ENCODE measurements at places on chromosomes 4 and X. TPM values are rescaled to one million over a fixed set of nuclear protein-coding genes. Genes with fewer than 3 reads are reported as not detected.

GRCh38 chr4:142350871-142351270 is 495.2 kb downstream of the INPP4B start:
- no peak overlapping the region for H3K4me3 ChIP-seq
- H3K27me3 ChIP-seq, result no peaks in the 10 kb centered on the region
- no peak for DNase-seq

DNA sequence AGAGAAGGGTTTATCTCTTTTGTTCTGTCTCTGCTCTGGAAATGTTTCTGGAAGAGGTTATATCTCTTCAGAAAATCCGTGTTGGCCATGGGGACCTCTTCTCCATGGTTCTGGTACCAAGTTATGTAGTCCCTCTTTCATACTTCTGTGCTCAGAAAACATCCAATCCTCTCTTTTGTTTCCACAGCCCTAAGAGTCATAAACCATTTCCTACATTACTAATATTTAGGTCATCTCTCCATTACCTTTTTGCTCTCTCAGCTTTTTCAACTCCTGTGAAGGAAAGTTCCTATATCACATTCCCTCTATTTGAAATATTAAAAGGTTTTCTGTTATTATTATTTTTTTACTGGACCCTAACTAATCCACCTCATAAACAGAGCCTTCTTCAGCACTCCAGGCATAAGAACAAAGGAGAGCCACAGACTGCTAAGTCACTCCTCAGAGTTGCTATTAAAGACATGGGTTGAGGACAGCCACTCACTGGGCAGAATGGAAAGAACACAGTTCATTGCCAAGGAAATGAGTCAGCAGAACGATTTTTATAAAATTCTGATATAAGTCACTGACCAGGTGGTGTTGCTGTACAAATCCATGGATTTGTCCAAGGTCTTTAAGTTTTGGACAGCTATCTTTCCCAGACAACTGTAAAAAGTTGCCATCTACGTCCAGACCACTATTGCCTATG is 122.4 kb upstream of the NPY2R start:
- no peaks in the 10 kb centered on the region for H3K4me1 ChIP-seq
- no peak for DNase-seq
- H3K27ac ChIP-seq, result no peak overlapping the region
- H3K27me3 ChIP-seq, result no peaks in the 10 kb centered on the region
- H3K36me3 ChIP-seq, result no peaks in the 10 kb centered on the region

- H3K27ac ChIP-seq, result no peak overlapping the region
- H3K27me3 ChIP-seq, result no peaks in the 10 kb centered on the region
Measured at GRCh38 chr4:97577004-97577403, 566.3 kb downstream of the STPG2 start.

GRCh38 chrX:18160369-18160768 is 60.3 kb downstream of the BEND2 start:
- H3K27me3 ChIP-seq, result no peaks in the 10 kb centered on the region
- H3K4me3 ChIP-seq, result no peak overlapping the region
- H3K4me1 ChIP-seq, result no peaks in the 10 kb centered on the region
- no peak overlapping the region for H3K27ac ChIP-seq
- H3K36me3 ChIP-seq, result no peaks in the 10 kb centered on the region

- DNase-seq, result no peak
- no peak overlapping the region for H3K27ac ChIP-seq
- no peak overlapping the region for H3K4me3 ChIP-seq
Measured at GRCh38 chrX:103428525-103428924, 52.2 kb downstream of the BEX3 start.

DNA sequence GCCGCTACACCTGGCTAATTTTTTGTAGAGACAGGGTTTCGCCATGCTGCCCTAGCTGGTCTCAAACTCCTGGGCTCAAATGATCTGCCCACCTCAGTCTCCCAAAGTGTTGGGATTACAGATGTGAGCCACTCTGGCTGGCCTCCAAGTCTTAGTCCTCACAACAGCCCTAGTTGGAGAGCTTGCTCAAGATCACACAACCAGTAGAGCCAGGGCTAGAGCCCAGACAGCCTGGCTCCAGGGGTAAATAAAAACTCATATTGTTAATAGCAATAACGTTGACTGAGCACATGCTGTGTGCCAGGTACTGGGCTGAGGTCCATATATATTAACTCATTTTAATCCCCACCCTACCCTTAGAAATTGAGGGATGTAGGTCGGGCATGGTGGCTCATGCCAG is 7.3 kb upstream of the JAKMIP1 start:
- no peak overlapping the region for H3K27ac ChIP-seq
- DNase-seq, result no peak
- H3K27me3 ChIP-seq, result peaks cover 4% of the 10 kb centered on the region
- H3K4me1 ChIP-seq, result no peaks in the 10 kb centered on the region

DNA sequence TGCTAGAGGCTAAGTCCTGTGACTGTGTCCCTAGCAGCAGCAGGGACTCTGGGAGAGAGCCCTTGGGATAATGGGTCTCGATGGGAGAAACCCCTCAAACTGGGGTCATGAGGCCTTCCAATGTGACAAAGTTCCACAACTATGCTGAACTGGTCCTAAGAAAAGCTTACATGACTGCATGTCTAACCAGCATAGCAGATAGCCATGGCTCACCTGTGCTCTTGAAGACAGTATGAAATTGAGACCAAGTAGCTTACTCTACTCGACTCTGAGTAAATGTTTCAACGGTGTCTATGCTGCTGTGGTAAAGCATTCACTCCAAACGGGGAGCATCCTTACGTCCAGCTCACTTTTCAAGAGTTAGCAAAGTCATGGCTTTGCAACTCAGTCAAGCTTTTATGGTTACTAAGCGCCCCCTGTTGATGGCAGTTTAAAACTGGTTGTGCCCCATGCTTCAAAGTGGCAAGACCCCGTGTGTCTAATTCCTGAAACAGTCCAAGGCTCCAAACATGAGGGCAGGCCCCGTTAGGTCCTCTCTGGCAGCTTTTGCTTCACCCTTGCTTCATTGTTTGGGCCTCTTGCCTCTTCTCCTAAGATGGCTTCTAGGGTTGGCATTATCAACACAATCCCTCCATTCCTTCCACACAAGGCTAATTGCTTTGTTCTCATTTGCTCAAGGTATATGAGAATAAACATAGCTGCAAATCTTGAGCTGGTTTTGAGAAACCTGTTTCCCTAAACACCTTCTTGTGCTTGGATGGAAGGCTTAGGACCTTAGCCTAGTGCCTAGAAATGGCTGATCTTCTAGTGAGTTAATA is 46.6 kb downstream of the CCNG2 start:
- no peak overlapping the region for H3K4me3 ChIP-seq
- peak; percentile 48 for DNase-seq
- no peak overlapping the region for H3K27ac ChIP-seq
- no peaks in the 10 kb centered on the region for H3K4me1 ChIP-seq

DNA sequence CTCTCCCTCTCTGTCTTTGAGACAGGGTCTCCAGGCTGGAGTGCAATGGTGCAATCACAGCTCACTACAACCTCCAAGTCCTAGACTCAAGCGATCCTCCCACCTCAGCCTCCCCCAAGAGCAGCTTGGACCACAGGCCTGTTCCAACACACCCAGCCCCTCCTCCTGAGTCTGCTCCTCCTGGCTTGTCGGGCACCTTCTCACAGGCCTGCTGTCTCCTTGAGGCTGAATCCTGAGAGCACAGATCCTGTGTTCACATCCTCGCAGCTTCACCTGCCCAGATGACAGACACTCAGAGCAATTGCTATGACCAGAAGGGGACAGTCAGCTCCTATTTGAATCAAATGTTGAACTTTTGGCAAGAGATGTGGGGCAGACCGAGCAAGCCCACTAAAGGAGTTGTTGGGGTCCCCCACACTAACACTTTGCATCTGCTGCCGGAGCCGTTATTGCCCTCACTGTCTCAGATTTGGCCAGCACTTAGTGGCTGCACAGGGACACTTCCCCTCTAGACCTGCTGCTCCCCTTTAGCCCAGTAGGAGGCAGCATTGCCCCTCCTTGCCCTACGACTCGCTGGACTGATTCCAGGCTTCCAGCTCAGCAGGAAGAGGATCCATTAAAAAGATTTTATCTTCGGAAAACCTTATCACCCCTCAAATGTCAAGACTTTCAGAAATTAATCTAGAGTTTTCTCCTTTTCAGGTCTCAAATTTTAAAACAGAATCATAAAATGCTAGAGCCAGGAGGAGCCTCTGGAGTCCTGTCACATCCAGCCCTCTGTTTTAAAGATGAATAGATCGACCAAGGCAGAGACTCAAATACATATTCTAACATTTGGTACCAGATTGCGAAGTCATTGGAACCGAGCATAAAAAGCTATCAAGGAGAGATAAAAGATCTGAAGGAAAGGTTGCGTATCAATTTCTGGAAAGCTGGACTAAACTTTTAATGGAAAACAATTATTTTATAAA is 113.7 kb downstream of the USP46 start:
- no peaks in the 10 kb centered on the region for H3K27me3 ChIP-seq
- peak; percentile 85 for DNase-seq
- H3K4me3 ChIP-seq, result peak overlapping the region; percentile 31
- H3K4me1 ChIP-seq, result peaks cover 5% of the 10 kb centered on the region

GRCh38 chr4:46839128-46839527 is 69.9 kb downstream of the COX7B2 start:
- no peak overlapping the region for H3K27ac ChIP-seq
- DNase-seq, result no peak
- no peaks in the 10 kb centered on the region for H3K36me3 ChIP-seq

GRCh38 chr4:15753786-15754185 is 24.3 kb upstream of the CD38 start:
- peaks cover 12% of the 10 kb centered on the region for H3K4me1 ChIP-seq
- H3K36me3 ChIP-seq, result no peaks in the 10 kb centered on the region
- no peak overlapping the region for H3K4me3 ChIP-seq
- peak; percentile 88 for DNase-seq

- H3K4me1 ChIP-seq, result no peaks in the 10 kb centered on the region
- H3K36me3 ChIP-seq, result no peaks in the 10 kb centered on the region
- no peak overlapping the region for H3K4me3 ChIP-seq
- H3K27me3 ChIP-seq, result no peaks in the 10 kb centered on the region
Measured at GRCh38 chr4:93688978-93689377, 139.6 kb upstream of the ATOH1 start.

DNA sequence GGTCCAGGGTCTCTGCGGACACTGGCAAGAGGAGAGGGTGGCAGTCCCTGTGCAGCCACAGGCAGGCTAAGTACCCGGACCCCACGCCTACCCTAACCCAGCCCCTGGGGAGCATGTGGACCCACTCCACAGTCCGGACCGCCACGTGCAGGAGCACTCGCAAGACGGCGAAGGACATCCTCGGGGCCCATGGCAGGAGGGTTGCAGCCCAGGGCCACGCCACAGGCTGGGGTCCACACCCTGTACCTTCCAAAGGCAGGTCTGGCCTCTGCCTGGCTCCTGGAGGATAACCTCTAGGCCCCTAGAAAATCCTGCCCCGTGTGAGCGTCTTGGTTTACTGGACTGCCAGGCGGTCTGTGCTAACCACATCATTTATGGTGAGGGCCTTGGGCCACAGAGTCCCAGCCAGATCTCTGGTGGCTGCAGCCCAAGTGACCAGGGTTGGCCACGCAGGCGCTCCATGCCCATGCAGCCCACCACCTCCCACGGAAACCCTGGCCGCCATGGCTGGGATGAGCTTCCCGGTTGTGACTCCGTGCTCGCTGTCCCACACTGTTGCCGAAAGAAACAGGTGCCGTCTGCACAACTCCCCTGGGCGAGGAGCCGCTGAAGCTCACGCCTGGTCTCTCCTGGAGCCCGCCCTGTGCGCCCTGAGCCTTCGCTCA is 10.0 kb downstream of the CCNQ start:
- no peaks in the 10 kb centered on the region for H3K27me3 ChIP-seq
- H3K36me3 ChIP-seq, result peaks cover 22% of the 10 kb centered on the region
- H3K4me1 ChIP-seq, result no peaks in the 10 kb centered on the region
- DNase-seq, result peak; percentile 32
- H3K4me3 ChIP-seq, result no peak overlapping the region

- DNase-seq, result no peak
- no peaks in the 10 kb centered on the region for H3K27me3 ChIP-seq
- no peaks in the 10 kb centered on the region for H3K4me1 ChIP-seq
- H3K4me3 ChIP-seq, result no peak overlapping the region
Measured at GRCh38 chr4:139534287-139534950, 21.6 kb downstream of the SETD7 start.

- no peak overlapping the region for H3K4me3 ChIP-seq
- H3K36me3 ChIP-seq, result no peaks in the 10 kb centered on the region
- no peaks in the 10 kb centered on the region for H3K4me1 ChIP-seq
- H3K27ac ChIP-seq, result peak overlapping the region; percentile 77
- no peaks in the 10 kb centered on the region for H3K27me3 ChIP-seq
Measured at GRCh38 chr4:119124352-119124751, 11.3 kb upstream of the MYOZ2 start.

DNA sequence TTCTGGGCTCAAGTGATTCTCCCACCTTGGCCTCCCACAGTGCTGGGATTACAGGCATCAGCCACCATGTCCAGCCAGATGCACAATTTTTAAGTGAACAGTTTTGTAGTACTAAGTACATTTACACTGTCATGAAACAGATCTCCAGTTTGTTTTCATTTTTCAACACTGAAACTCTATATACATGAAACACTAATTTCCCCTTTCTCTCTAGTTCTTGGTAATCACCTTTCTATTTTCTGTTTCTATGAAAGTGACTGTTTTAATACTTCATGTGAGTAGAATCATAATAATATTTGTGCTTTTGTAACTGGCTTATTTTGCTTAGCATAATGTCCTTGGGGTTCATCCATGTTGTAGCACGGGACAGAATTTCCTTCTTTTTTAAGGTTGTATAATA is 237.4 kb downstream of the CAMK2D start:
- H3K4me1 ChIP-seq, result peaks cover 6% of the 10 kb centered on the region
- no peak overlapping the region for H3K27ac ChIP-seq
- no peaks in the 10 kb centered on the region for H3K27me3 ChIP-seq
- peaks cover 71% of the 10 kb centered on the region for H3K36me3 ChIP-seq

DNA sequence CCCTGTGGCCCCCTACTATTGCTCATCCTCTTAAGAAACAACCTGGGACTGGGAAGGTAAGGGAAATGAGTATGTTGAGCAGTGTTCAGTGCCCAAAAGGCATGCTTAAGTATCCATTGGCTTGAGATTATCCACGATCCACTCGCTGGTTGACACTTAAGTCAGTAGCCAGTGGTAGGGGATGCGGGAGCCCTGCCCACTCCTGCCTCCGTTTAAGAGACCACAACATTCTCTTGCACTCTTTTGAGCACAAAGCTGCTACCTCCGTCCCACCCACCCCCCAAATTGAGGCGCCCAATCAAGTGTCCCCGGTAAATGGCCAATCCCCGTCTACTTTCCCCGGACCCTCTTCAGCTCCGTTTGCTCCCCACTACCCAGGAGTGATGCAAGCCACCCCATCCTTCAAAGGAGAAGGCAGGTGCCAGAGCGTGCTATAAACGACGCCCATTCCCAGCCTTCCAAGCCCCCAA is 25.0 kb downstream of the UTP14A start:
- H3K27me3 ChIP-seq, result no peaks in the 10 kb centered on the region
- H3K27ac ChIP-seq, result peak overlapping the region; percentile 89
- no peaks in the 10 kb centered on the region for H3K4me1 ChIP-seq
- peak overlapping the region; percentile 62 for H3K4me3 ChIP-seq
- peaks cover 3% of the 10 kb centered on the region for H3K36me3 ChIP-seq

- DNase-seq, result no peak
- H3K27me3 ChIP-seq, result no peaks in the 10 kb centered on the region
Measured at GRCh38 chrX:10952619-10953018, 158.5 kb upstream of the HCCS start.

- no peak overlapping the region for H3K4me3 ChIP-seq
- H3K4me1 ChIP-seq, result no peaks in the 10 kb centered on the region
- no peak overlapping the region for H3K27ac ChIP-seq
- no peaks in the 10 kb centered on the region for H3K36me3 ChIP-seq
- DNase-seq, result no peak
Measured at GRCh38 chr4:15913631-15913970, 24.9 kb downstream of the FGFBP1 start.

GAGE13 gene
- total RNA-seq, result not detected

VCX2 gene
- not detected for total RNA-seq

LPAR4 gene
- total RNA-seq, result not detected

KLHL4 gene
- total RNA-seq, result 4.6 TPM

GYPE gene
- 0.18 TPM for total RNA-seq

ERCC6L gene
- not detected for total RNA-seq

CWH43 gene
- not detected for total RNA-seq

CT45A5 gene
- total RNA-seq, result not detected

NUDT11 gene
- not detected for total RNA-seq

COL4A6 gene
- 8.7 TPM for total RNA-seq

MTMR8 gene
- 1.2 TPM for total RNA-seq

All from heart left ventricle (tissue), 16 donors.